Activated T-helper 9 cell treated with anti-CD3 and anti-CD28 coated beads, Interleukin-2, amount 50 U/mL, for 16 hours (primary cell): ENCODE measurements at places on chromosomes 16 and 17.

DNA sequence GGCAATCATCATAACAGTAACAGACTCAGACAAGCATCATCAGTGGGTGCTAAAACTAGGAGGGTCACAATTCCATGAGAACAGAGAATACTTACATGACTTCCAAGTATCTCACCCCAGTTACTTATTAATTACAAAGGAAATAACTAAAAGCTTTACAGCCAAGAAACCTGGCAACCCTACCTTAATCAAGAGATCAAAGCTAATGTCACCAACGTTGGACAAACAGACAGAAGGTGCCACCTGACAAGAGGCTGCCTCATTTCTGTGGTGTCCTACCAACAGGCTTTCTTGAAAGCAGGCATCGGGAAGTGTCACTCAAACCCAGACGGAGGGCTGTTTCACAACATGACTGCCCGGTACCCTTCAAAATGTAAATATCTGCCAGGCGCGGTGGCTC lies 84.6 kb downstream of the RMI2 start:
- DNase-seq: no peak

GRCh38 chr16:68646953-68647659 lies 2.0 kb downstream of the CDH3 start:
- no peak for DNase-seq

DNA sequence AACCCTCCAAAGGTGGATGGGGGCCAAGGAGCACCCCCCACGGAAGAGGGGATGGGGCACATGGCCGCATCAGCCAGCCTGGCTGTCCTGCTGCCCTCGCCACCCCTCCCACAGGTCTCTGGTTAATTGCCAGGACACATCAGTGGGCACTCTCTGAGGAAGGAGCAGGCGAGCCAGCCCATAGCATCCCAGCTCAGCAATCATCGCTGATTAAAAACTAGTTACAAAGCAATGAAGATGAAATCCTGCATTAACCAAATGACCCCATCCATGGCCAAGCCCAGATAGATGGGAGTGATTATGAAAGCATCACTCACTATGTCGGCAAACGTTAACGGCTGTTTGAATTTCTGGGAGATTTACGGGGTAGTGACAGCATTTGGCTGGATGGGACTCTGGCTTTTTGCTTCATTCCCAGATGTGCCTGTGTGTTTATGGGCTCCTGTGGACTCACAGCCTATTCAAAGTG lies 45.3 kb downstream of the CCDC182 start:
- no peak for DNase-seq

GRCh38 chr16:66266436-66267291 lies 99.8 kb upstream of the CDH5 start:
- no peak for DNase-seq

DNA sequence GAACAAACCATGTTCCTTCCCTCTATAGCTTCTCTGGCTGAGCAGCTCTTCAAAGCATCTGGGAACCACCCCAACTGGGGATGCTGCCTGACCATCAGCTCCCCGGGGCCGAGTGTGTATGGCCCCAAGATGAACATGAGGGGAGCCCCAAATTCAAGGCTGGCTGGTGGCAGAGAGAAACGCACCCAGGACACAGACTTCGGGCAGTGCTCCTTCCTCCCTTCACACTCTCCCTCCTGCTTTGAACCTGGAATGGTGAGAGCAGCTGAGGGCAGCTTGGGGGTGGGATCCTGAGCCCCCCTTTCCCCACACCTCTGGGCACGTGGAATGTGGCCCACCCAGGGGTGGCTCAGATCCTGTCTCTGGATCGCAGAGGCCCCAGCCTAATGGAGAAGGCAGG lies 17.2 kb downstream of the TLE7 start:
- no peak for DNase-seq

DNA sequence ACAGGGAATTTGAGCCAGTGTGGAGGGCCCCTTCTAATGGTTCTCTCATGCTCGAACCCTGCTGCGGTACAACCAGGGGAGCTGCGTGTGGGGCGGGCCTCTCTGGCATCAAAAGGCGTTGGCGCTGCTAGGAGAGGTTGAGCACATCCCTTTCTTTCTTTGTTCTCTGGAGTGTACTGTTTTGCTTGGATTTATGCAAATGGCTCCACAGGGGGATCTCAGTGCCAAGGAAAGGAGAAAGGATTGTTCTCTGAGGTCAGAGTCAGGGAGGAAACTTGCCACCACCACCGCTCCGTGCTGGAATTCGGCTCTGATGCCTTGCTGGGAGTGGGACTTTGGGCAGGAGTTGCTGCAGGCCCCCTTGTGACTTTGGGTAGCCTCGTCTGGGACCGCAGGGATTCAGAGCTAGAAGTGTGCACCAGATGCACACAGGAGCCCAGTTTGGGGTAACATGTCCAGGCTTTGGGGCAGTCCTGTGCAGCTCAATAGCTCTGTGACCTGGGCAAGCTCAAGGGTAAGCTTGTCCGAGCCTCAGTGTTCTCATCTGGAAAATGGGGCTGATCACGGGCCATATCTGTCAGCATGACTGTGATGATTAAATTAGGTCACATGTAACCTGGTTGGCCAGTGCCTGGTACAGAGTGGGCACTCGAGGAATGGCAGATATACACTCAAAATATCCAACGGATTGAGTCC lies 353.0 kb upstream of the EEF2KMT start:
- DNase-seq: no peak

DNA sequence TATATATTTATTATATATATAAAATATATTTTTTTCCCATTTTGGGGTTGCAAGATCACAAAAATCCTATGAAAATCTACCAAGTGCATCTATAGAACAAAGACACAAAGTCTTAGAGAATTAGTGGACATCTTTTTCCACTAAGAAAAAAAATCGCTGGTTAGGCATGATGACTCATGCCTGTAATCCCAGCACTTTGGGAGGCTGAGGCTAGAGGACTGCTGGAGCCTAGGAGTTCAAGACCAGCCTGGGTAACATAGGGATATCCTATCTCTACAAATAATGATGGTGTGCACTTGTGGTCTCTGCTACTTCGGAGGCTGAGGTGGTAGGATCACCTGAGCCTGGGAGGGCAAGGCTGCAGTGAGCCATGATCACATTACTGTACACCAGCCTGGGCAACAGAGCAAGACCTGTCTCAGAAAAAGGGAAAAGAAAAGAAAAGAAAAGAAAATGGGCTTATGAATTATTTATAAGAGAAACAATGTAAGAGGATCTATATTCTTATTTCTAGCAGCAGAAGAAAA lies 185.1 kb upstream of the PSMD7 start:
- no peak for DNase-seq

GRCh38 chr16:13042291-13042685 lies 140.9 kb downstream of the SHISA9 start:
- DNase-seq: no peak

DNA sequence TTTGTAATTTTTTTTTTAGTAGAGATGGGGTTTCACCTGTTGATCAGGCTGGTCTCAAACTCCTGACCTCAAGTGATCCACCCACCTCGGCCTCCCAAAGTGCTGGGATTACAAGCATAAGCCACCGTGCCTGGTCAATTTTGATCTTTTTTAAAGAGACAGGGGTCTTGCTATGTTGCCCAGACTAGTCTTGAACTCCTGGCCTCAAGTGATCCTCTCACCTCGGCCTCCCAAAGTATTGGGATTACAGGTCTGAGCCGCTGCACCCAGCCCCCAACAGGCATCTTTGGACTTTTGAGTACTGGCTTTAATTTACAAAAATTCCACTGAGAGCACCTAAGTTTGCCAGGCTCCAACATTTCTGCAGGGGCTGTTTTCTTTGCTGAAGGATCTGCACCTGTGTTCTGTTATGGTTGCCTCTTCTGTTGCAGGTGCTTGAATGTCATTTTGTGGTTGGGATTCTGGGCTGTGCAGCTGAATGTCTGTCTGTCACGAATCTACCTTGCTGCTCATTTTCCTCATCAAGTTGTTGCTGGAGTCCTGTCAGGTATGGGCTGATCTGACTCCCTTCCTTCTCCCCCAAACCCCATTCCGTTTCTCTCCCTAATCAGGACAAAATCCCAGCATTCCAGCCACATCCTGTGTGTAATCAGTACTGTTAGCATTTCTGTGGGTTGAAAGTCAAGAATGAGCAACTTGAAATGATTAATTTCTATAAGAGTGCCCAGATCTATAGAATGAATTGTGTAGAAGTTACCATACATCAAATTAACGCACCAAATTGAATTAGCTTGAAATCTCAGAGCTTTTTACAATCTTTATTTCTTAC lies 8.5 kb downstream of the G6PC1 start:
- no peak for DNase-seq

GRCh38 chr17:18956581-18956980 lies 4.6 kb downstream of the SLC5A10 start:
- no peak for DNase-seq

- no peak for DNase-seq
Observed at GRCh38 chr16:23194497-23195221, 12.1 kb downstream of the SCNN1G start.

DNA sequence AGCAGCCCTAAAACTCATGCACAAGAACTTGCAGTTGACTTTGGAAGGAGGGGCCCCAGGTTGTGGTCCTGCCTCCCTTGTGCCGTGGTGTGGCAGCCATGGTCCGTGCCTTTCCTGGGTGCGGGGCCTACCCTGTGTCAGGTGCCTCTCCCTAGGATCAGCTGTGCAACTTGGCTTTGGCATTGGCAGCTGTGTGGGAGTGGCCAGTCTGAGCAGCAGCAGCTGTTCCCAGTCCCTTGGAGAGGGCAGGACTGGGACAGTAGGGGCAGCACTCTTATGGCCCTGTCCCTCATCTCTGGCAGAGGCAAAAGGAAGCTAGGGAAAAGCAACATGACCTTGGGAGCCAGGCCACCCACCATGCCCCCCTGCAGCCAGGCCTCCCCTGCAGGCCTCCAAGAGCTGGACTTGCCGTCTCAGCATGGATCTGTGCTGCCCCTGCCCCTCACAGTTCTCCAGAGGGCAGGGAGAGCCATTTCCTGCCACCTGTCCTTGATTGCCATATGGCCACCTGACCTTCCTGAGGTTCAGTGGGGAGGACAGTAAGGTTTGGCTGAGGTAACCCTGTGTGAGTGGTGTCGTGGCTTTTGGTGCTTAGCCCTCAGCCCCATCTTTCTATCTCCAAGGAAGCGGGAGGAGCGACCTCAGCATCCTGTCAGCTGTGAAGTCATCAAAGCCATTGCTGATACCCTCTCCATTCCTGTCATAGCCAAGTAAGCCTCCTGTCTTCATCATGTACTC lies 15.5 kb upstream of the NFATC3 start:
- DNase-seq: no peak

DNA sequence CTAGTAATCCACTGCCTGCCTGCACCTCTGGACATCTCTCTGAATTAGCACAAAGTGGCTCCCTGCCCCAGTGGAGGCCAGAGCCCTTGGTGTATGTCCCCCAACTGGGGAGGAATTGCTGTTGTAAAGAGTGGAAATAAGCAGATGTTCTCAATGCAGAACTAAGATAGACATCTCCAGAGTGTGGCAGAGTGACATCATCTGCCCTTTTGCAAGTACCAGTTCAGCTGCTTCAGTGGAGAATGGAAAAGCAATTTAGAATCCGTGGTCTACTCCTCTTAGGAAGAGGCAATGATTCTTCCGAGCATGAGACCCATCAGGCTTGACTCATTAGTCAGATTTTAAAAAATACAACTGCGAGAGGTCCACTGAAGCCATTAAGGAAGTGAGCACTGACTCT lies 1512.0 kb upstream of the GOT2 start:
- no peak for DNase-seq

GRCh38 chr16:75491876-75492275 lies 3.4 kb downstream of the CHST6 start:
- DNase-seq: no peak

- DNase-seq: no peak
Observed at GRCh38 chr16:8108991-8109509, 481.3 kb downstream of the TMEM114 start.

- no peak for DNase-seq
Observed at GRCh38 chr17:61130330-61130729, 269.3 kb upstream of the TBX2 start.

DNA sequence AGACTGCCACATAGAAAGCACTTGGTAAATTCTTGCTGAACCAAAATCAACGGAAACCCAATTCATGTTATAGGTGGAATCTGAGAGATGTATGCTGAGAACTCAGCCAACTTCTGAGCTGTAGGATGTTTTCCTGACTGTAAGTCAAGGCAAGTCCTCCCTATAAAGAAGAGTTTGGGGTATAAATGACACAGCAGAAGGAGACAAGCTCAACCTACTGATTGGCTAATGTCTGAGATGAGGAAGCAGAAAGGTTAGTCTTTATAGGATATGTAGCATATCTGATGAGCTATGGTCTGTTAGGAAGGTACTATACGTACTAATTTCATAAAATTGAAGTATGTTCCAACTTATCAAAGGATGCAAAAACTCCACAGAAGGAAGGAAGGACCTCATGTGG lies 99.5 kb downstream of the XYLT1 start:
- DNase-seq: no peak

GRCh38 chr16:76441876-76442275 lies 164.7 kb downstream of the CNTNAP4 start:
- no peak for DNase-seq

DNA sequence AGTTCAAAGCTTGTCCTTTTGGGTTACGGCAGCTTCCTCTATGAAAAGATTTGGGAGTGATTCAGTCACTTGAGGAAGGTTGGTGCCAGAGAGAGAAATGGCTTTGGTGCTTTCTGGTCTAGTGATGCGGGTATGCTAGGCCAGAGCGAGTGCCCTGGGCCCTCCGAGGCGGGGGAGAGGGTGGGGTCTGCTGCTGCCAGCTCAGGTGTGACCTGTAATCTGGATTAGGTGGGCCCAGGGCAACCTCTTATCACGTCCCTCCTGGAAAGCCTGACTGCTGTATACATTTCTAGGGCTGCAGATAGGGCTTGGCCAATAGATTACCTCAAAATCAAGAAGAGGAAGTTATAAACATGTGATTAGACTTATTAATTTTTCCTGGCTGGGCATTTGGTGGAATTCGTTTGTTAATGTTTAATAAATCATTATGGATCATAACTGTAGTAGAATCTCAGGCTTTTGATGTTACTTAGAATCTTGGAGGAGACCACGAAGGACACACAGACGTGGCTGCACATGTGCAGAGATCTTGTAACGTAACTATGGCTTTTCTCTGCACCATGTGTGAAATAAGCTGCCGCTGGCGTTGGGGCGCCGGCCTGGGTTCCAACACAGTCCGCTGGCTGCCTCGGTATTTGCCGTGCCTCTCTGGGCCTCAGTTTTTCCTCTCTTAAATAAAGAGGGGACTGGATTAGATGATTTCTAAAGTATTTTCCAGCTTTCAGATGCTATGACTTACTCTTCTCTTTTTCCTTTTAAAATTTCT lies 1.2 kb downstream of the IRF8 start:
- DNase-seq: no peak

GRCh38 chr16:52863000-52863399 lies 189.7 kb downstream of the CHD9NB start:
- no peak for DNase-seq

DNA sequence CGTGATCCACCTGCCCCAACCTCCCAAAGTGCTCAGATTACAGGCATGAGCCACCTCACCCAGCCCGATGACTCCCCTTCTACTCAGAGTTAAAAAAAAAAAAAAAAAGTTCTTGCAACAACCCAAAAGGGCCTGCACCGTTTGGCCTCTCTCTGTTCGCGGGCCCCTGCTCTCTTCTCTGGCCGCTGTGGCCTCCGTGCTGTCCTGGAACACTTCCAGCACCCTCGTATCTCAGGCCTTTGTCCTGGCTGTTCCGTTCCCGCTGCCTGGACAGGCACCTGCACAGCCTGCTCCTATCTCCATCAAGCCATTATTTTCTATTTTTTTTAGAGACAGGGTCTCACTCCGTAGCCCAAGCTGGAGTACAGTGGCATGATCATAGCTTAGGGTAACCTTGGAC lies 10.8 kb downstream of the MYO1C start:
- no peak for DNase-seq

- no peak for DNase-seq
Observed at GRCh38 chr16:24761526-24761925, 32.1 kb downstream of the TNRC6A start.
